ENCODE measurements at places on chromosomes 1 and 21. TPM values are rescaled to one million over a fixed set of nuclear protein-coding genes. Genes with fewer than 3 reads are reported as not detected.
A peak's percentile ranks its signal among the peaks of the same experiment; 100 is the strongest.

Gene PSRC1
- 30.3 TPM for polyA plus RNA-seq

Gene FBXO2
- 79.1 TPM for polyA plus RNA-seq

Gene ZNF648
- polyA plus RNA-seq, result 0.43 TPM

Gene CBR3
- polyA plus RNA-seq, result not detected

Gene FAM72D
- polyA plus RNA-seq, result 4.4 TPM

Gene OR14I1
- not detected for polyA plus RNA-seq

Gene DNAJC11
- polyA plus RNA-seq, result 24.0 TPM

Gene SMIM1
- polyA plus RNA-seq, result 12.4 TPM

- H3K27ac ChIP-seq, result no peak overlapping the region
- peak; percentile 26 for DNase-seq
- no peaks in the 10 kb centered on the region for H3K4me1 ChIP-seq
- H3K27me3 ChIP-seq, result no peaks in the 10 kb centered on the region
- H3K4me3 ChIP-seq, result no peak overlapping the region
- no peaks in the 10 kb centered on the region for H3K36me3 ChIP-seq
Measured at GRCh38 chr1:221839782-221840395, 98.0 kb upstream of the DUSP10 start.

GRCh38 chr1:161273402-161273801 lies 14.9 kb downstream of the PCP4L1 start:
- no peaks in the 10 kb centered on the region for H3K4me1 ChIP-seq
- H3K4me3 ChIP-seq, result no peak overlapping the region
- no peaks in the 10 kb centered on the region for H3K36me3 ChIP-seq

- H3K4me1 ChIP-seq, result no peaks in the 10 kb centered on the region
- no peak overlapping the region for H3K4me3 ChIP-seq
- H3K27ac ChIP-seq, result no peak overlapping the region
- no peak for DNase-seq
- peaks cover 1% of the 10 kb centered on the region for H3K27me3 ChIP-seq
- H3K36me3 ChIP-seq, result no peaks in the 10 kb centered on the region
Measured at GRCh38 chr1:205954819-205955404, 11.7 kb upstream of the SLC26A9 start.

DNA sequence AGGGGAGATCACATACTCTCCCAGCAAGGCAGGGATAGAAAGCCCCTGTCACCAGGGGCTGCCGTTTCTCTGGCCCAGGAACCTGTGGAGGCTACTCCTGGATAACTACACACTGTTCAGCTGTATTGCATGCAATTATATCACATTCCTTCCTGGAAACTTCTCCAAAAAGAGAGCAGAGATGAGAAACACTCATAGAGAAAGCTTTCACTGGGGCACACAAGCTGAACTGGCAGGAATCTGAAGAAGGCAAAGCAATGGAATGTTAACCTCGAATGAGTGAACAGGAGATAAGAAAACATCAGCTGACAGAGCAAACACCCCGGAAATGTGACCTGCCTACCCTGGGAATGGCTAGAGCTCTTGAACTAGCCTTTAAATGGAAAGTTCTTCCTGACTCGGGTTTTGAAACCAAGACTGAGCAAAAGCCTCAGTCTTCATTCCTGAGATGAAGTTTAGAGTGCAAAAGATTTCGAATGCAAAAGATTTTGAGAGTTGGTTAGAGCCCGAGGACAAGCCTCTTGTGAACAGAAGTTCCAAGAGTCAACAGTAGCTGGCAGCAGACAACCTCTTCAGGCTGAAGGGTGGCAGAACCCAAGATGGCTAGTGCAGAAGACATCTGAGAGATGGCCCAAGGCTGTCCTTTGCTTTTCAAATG lies 32.3 kb downstream of the CCN1 start:
- peak overlapping the region; percentile 51 for H3K27ac ChIP-seq
- peaks cover 23% of the 10 kb centered on the region for H3K4me1 ChIP-seq
- H3K27me3 ChIP-seq, result no peaks in the 10 kb centered on the region
- H3K4me3 ChIP-seq, result peak overlapping the region; percentile 30
- peak; percentile 85 for DNase-seq

DNA sequence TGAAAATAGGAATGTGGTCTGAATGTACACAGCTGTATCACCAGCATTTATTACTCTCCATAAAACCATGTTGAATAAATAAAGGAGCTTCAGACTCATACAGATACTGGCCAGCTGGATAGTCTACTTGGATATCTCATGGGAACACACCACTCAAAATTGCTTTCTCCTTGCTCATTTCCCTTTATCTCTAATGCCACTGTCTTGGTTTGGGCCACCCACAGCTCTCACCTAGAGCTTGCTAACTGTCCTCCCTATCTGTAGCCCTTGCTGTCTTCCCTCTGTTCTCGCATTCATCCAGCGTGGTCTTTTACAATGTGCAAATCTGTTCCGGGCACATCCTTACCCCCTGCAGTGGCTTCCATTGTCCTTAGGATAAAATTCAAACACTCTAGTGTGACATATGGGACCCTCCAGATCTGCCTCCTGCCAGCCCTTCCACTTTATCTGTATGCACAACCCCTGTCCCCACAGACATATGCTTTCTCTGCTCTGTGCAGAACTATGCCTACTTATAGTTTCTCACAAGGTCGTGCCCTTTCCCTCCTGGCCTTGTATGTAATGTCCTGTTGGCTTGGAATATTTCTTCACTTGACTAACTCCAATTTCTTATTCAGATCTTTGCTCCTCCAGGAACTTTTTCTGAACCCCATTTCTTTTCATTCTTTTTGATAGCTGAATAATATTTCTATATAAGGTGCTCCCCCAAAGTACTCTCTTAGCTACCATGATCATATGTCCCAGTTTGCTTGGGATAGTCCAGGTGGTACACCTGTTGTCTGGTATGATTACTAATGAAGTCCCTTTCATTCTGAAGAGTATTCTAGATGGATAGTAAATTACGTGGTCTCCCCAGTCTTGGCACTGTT lies 2.9 kb downstream of the FLVCR1 start:
- no peak for DNase-seq
- H3K27me3 ChIP-seq, result no peaks in the 10 kb centered on the region
- H3K36me3 ChIP-seq, result peaks cover 9% of the 10 kb centered on the region

GRCh38 chr1:164735315-164736052 lies 176.5 kb downstream of the PBX1 start:
- no peaks in the 10 kb centered on the region for H3K36me3 ChIP-seq
- H3K4me3 ChIP-seq, result no peak overlapping the region
- no peak overlapping the region for H3K27ac ChIP-seq
- no peaks in the 10 kb centered on the region for H3K27me3 ChIP-seq
- H3K4me1 ChIP-seq, result no peaks in the 10 kb centered on the region

- H3K4me3 ChIP-seq, result no peak overlapping the region
- no peaks in the 10 kb centered on the region for H3K36me3 ChIP-seq
- H3K27me3 ChIP-seq, result peaks cover 1% of the 10 kb centered on the region
- no peak overlapping the region for H3K27ac ChIP-seq
Measured at GRCh38 chr1:18341291-18342069, 139.2 kb upstream of the KLHDC7A start.

GRCh38 chr1:21909787-21910503 lies 27.2 kb downstream of the HSPG2 start:
- no peak overlapping the region for H3K4me3 ChIP-seq
- H3K36me3 ChIP-seq, result no peaks in the 10 kb centered on the region
- no peaks in the 10 kb centered on the region for H3K27me3 ChIP-seq

DNA sequence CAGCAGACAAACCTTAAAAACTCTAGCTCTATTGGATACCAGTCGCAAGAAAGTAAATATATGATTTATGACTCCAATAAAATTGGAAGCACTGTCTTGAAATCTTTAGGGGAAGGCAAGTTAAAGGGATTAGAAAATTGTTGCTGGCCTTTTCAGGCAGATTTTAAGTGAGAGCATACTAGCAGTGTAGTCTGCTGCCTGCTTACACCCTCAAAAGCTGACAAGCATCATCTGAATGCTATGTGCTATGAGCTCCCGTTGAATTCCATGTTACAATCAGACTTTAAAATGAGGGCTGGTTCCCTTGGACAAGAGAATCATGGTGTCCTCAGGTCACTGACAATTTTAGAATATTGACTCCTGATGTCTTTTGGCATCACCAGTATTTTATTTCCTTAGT lies 271.1 kb upstream of the C1orf105 start:
- no peaks in the 10 kb centered on the region for H3K4me1 ChIP-seq
- no peak overlapping the region for H3K4me3 ChIP-seq
- DNase-seq, result no peak

DNA sequence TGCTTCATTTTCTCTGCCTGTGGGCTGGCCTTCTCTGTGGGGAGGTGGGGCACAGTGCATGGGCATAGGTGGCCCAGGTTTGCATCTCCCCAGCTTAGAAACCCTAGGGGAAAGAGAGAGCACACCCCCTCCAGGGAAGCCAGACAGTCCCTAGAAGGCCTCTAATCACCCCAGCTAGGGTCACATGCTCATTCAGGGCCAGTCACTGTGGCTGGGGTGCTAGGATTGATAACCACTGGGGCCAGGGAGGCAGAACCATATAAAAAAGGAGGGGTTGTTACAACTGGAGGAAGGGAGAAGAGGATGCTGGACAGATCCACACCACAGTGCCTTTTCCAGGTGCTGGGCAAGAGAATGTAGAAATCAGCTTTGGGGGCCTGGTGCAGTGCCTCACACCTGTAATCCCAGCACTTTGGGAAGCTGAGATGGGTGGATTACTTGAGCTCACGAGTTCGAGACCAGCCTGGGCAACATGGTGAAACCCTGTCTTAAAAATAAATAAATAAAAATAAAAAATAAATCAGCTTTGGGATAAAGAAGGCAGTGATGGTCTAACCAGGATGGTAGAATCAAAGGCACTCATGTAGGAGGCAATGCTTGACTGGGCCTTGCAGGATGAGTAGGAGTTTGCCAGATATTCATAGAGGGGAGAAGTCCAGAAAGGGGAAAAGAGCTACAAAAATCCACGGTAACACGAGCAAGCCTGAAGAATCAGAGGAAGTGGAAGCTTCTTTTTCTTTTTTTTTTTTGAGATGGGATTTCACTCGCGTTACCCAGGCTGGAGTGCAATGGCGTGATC lies 19.5 kb downstream of the FBLIM1 start:
- H3K27me3 ChIP-seq, result no peaks in the 10 kb centered on the region
- H3K4me3 ChIP-seq, result no peak overlapping the region
- peaks cover 1% of the 10 kb centered on the region for H3K36me3 ChIP-seq
- peaks cover 32% of the 10 kb centered on the region for H3K4me1 ChIP-seq

- no peak for DNase-seq
- peaks cover 70% of the 10 kb centered on the region for H3K4me1 ChIP-seq
Measured at GRCh38 chr21:42120903-42121535, 49.9 kb downstream of the UMODL1 start.

GRCh38 chr1:221780175-221780574 lies 38.3 kb upstream of the DUSP10 start:
- no peaks in the 10 kb centered on the region for H3K4me1 ChIP-seq
- no peak overlapping the region for H3K4me3 ChIP-seq
- H3K36me3 ChIP-seq, result no peaks in the 10 kb centered on the region
- H3K27me3 ChIP-seq, result no peaks in the 10 kb centered on the region
- DNase-seq, result no peak

- H3K36me3 ChIP-seq, result no peaks in the 10 kb centered on the region
- no peaks in the 10 kb centered on the region for H3K27me3 ChIP-seq
- H3K4me3 ChIP-seq, result no peak overlapping the region
- no peak overlapping the region for H3K27ac ChIP-seq
Measured at GRCh38 chr1:76770979-76771378, 96.3 kb upstream of the ST6GALNAC5 start.

- no peaks in the 10 kb centered on the region for H3K27me3 ChIP-seq
- H3K4me3 ChIP-seq, result no peak overlapping the region
- H3K36me3 ChIP-seq, result no peaks in the 10 kb centered on the region
- H3K27ac ChIP-seq, result no peak overlapping the region
- DNase-seq, result no peak
- H3K4me1 ChIP-seq, result peaks cover 41% of the 10 kb centered on the region
Measured at GRCh38 chr1:55280731-55281130, 65.6 kb upstream of the USP24 start.

- no peak for DNase-seq
- no peaks in the 10 kb centered on the region for H3K27me3 ChIP-seq
- H3K27ac ChIP-seq, result no peak overlapping the region
- H3K4me3 ChIP-seq, result no peak overlapping the region
- H3K4me1 ChIP-seq, result no peaks in the 10 kb centered on the region
Measured at GRCh38 chr1:7135493-7135892, 350.2 kb downstream of the CAMTA1 start.

DNA sequence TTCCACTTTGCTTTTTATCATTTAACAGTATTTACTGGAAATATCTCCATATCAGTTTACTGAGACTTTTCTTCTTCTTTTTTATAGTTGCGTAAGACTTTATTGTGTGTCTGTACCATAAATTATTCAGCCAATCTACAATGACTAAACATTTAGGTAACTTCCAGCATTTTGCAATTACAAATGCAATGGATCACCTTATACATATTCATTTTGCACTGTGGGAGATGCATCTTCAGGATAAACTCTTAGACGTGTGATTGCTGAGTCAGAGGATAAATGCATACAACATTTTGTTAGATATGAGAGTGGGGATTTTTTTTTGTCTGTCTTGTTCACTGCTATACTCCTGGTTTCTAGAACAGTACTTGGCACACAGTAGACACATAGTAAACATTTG lies 95.7 kb upstream of the GCLM start:
- no peak for DNase-seq
- no peaks in the 10 kb centered on the region for H3K4me1 ChIP-seq
- H3K27me3 ChIP-seq, result peaks cover 12% of the 10 kb centered on the region
- H3K4me3 ChIP-seq, result no peak overlapping the region
- no peak overlapping the region for H3K27ac ChIP-seq

- peaks cover 23% of the 10 kb centered on the region for H3K36me3 ChIP-seq
- no peak overlapping the region for H3K4me3 ChIP-seq
- H3K27ac ChIP-seq, result no peak overlapping the region
- H3K4me1 ChIP-seq, result no peaks in the 10 kb centered on the region
Measured at GRCh38 chr1:42298520-42298919, 36.5 kb downstream of the FOXJ3 start.

DNA sequence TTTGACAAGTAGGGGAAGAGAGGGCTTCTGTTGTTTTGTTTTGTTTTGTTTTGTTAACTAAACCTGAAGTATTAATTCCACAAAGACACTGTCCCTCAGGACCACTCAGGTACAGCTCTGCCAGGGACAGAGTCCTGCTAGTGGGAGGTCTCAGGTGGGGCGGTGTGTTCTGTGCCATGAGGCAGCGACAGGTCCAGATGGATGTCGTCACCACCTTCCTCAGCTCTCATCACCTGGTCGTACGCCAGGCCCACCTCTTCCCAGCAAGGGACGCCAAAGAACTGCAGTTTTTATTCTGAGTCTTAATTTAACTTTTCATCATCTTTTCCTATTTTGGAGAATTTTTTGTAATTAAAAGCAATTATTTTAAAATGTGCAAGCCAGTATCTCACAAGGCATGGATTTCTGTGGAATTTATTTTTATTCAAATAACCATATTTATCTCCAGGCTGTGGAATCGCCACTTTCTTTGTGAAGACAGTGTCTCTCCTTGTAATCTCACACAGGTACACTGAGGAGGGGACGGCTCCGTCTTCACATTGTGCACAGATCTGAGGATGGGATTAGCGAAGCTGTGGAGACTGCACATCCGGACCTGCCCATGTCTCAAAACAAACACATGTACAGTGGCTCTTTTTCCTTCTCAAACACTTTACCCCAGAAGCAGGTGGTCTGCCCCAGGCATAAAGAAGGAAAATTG lies 62.5 kb downstream of the POFUT2 start:
- H3K27ac ChIP-seq, result no peak overlapping the region
- peaks cover 4% of the 10 kb centered on the region for H3K36me3 ChIP-seq
- H3K27me3 ChIP-seq, result peaks cover 9% of the 10 kb centered on the region

GRCh38 chr1:11042995-11043874 lies 3.8 kb downstream of the MASP2 start:
- DNase-seq, result no peak
- H3K36me3 ChIP-seq, result no peaks in the 10 kb centered on the region
- peaks cover 28% of the 10 kb centered on the region for H3K4me1 ChIP-seq
- no peak overlapping the region for H3K27ac ChIP-seq
- H3K27me3 ChIP-seq, result no peaks in the 10 kb centered on the region
